Daoy (cell line): ENCODE measurements at places on chromosomes 6 and 20. TPM values are rescaled to one million over a fixed set of nuclear protein-coding genes. Genes with fewer than 3 reads are reported as not detected.

GRCh38 chr6:22612236-22612635 lies 42.9 kb downstream of the HDGFL1 start:
- DNase-seq: no peak

DNA sequence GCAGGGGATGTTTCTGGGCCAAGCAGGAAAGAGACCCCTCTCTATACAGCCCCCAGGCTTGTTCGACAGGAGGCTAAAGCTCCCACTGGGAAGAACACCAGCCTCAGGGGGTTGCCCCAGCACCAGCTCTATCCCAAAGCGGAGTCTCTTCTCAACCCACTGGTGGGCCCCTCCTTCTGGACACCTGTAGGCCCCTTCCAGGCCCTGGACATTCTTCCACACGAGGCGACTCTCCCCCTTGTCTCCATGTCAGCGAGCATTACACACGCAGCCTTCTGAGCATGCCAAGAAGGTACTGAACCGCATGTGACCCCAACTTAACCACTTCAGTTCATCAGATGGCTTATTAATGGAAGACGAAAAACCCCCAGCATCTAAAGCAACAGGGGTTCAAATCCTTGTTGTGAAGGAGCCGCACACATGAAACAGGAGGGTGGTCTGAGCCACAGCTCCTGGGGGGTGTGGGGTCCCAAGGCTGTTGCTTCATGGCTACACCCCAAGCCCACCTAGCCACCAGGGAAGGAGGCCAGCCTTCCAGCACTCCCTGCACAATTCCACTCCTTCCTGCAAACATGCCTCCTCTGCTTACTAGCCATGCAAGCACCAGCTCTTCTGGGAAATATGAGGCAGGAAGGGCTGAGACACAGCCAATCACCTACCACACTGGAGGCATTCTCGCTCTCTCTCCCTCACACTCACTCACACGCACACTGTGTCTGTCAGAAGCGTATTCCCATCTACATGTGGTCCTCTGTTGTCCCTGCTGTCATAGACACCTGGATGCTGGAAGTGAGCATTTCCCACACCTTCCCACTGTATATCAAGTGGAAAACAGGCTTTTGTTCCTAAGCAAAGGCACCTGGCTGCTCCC lies 104.5 kb downstream of the NOL4L start:
- DNase-seq: no peak

DNA sequence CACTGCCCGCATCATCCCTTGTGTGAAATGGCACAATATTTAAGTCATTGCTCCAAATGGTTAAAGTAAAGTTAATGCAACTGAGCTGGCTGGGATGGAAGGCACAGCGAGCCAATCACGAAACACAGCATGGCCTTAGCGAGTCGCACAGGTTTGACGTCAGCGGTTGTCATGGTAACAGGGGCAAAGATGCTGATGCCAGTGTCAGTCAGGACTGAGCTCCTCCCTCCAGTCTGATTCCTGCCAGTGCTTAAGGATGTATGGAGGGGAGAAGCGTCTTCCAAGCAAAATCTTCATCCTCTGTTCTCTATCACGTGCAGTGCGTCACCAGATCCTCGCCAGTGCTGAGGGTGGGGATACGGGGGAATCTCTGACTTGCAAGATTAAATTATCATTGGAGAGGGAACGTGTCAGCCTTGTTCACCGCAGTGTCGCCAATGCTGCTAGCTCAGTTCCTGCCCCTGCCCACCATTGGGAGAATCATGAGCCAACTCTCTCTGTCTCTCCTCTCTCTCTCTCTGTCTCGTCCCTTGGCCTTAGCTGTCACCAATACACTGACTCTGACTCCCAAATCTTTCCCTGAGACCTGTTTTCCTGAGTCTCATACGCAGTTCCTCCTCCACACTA lies 24.5 kb downstream of the TSPYL4 start:
- DNase-seq: peak; percentile 95

- DNase-seq: no peak
Observed at GRCh38 chr6:136775548-136775947, 16.7 kb downstream of the MAP3K5 start.

ADGRF5 gene
- total RNA-seq: 0.11 TPM in 1 of 2 replicates, not detected in the other

ADGRG6 gene
- 2.2 and 15.3 TPM in 2 replicates for total RNA-seq

GRCh38 chr20:42093542-42094440 lies 475.6 kb upstream of the CHD6 start:
- no peak for DNase-seq

RAMACL gene
- total RNA-seq: 0.34 and 0.86 TPM in 2 replicates

LGSN gene
- total RNA-seq: 0.23 TPM in 1 of 2 replicates, not detected in the other

- DNase-seq: no peak
Observed at GRCh38 chr6:92159046-92159445, 1260.3 kb downstream of the EPHA7 start.

- DNase-seq: no peak
Observed at GRCh38 chr6:85298553-85298952, 151.3 kb upstream of the NT5E start.

DNA sequence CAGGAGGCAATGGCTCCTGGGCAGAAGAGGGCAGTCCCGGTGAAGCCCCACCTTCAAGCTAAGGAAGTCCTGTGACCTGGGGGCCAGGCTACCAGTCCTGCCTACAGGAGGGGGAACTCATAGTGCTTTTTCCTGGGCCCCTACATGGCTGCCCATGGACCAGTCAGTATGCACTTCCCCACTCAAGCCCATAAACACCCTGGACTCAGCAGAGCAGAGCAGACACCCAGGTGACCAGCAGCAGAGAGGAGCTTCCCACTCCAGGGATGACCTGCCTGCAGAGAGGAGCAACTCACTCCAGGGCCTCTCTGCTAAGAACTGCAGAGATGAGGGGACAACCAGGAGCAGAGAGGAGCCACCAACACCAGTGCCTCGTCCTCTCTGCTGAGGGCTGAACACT lies 14.3 kb upstream of the ABCC10 start:
- DNase-seq: no peak

- no peak for DNase-seq
Observed at GRCh38 chr20:49823152-49823847, 10.7 kb downstream of the SLC9A8 start.

- DNase-seq: no peak
Observed at GRCh38 chr6:16649241-16649640, 112.0 kb downstream of the ATXN1 start.

- no peak for DNase-seq
Observed at GRCh38 chr20:1993986-1994385, at the start of gene PDYN. Gene PDYN (minus strand): TSS chr20:1994058. CDS start chr20:1983084, 10,974 bp downstream.

EEF1A1 gene
- 13,896 and 16,278 TPM in 2 replicates for total RNA-seq

COL21A1 gene
- 0.06 TPM in 1 of 2 replicates, not detected in the other for total RNA-seq

DNA sequence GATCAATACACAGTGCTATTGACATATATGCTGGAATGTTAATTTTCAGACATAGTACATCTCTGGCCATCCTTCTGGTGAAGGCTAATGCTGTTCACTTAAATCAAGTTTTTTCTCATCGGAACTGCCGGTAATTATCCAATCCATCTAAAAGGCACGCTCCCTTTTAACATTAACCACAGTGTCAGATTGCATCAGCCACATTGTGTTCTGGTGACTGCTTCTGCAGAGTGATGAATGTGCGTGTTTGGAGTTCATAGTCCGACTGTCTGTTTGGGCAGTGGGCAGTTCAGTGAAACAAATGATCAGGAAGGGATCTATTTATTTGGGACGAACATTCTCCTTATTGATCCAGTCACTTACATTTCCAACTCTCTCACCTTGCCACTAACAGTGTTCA lies 49.5 kb downstream of the SOBP start:
- DNase-seq: peak; percentile 24

GRCh38 chr6:132004668-132005067 lies 53.5 kb upstream of the CCN2 start:
- DNase-seq: no peak

- DNase-seq: no peak
Observed at GRCh38 chr6:113735491-113735890, 121.7 kb upstream of the MARCKS start.

DNA sequence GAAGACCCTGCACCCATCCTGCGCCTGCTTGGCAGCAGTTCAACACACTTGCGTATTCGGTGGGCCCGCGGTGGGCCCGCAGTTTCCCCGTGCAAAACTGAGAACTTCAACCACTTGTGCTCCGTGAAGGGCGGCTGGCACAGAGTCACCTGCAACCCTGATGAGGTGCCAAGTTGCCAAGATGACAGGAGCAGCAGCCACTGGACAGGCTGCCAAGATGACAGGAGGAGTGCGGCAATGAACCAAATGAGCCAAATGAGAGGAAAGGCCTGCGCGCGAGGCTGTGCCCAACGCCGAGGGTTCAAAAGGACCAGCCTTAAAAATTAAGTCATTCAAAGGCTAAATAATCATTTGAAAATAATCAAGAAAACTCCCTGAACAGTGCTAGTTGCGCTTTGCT lies 20.1 kb downstream of the DIDO1 start:
- no peak for DNase-seq

DNA sequence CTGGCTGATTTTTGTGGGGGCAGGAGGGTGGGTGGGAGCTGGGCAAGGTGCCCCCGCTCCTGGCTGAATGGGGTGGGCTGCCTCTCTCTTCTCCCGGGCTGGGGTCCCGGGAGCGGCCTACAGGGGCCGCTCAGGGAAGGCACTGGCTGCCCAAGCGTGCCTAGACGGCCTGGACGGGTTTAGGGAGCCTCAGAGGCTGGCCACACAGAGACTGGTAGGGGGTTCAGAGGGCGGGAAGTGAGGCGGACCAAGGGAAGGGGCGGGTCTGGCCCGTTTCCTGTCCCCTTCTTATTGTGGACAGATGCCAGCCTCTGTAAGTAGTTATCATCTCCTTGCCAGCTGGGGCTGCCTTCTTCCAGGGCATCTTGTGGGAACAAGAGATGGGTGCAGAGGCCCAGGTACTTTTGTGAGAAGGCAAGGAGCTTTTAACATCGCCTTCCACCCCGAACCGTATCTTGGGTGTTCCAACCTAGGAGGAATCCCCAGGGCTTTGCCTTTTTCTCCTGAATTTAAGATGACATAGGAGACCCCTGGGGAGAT lies 437 bp downstream of the CD40 start:
- peak; percentile 30 for DNase-seq

DNA sequence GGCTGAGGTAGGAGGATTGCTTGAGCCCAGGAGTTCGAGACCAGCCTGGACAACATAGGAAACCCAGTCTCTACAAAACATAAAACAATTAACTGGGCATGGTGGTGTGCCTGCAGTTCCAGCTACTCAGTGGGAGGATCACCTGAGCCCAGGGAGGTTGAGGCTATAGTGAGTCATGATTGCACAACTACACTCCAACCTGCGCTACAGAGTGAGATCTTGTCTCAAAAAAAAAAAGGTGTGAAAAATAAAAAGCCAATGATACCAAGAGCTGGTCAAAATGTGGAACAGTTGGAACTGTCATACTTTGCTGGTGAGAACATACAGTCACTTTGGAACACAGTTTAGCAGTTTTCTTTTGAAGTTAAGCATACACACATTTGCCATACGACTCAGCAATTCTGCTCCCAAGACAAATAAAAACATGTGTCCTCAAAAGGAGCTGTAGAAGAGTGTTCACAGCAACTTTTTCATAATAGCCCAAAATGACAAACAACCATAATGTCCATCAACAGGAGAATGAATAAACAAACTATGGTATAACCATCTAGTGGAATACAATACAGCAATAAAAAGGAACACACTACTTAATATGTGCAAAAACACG lies 21.6 kb upstream of the FKBP5 start:
- DNase-seq: no peak

AAR2 gene
- 21.6 and 27.1 TPM in 2 replicates for total RNA-seq

POFUT1 gene
- total RNA-seq: 36.9 and 38.5 TPM in 2 replicates
